ENCODE measurements at places on chromosomes 4 and X. TPM values are rescaled to one million over a fixed set of nuclear protein-coding genes. Genes with fewer than 3 reads are reported as not detected.

DNA sequence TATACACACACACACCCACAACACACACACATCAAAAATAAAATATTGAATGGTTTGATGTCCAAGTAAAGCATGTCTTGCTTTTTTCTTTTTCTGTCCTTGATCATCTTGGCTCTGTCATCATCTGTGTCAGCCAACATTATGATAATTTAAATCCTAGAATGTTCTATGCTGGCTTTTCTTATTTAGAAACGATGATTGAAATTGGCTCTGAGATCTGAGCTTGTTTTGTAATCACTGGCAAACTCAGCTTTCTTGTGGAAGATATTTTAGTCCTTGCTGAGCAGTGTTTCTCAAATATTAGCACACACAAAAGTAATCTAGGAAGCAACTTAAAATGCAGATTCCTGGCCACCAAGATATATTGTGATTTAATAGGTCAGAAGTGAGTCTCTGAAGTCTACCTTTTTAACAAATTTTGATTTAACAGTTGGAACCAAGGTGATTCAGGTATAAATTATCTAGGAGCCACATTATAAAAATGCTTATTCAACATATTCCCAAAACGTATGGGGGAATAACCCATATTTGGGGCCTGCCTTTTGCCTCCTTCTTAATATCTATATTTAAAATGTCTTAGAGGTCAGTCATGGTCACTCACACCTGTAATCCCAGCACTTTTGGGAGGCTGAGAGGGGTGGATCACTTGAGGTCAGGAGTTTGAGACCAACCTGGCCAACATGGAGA is 24.0 kb upstream of the DSPP start:
- no peak for DNase-seq

- no peak for DNase-seq
Measured at GRCh38 chrX:21870494-21870893, 14.7 kb downstream of the YY2 start.

DNA sequence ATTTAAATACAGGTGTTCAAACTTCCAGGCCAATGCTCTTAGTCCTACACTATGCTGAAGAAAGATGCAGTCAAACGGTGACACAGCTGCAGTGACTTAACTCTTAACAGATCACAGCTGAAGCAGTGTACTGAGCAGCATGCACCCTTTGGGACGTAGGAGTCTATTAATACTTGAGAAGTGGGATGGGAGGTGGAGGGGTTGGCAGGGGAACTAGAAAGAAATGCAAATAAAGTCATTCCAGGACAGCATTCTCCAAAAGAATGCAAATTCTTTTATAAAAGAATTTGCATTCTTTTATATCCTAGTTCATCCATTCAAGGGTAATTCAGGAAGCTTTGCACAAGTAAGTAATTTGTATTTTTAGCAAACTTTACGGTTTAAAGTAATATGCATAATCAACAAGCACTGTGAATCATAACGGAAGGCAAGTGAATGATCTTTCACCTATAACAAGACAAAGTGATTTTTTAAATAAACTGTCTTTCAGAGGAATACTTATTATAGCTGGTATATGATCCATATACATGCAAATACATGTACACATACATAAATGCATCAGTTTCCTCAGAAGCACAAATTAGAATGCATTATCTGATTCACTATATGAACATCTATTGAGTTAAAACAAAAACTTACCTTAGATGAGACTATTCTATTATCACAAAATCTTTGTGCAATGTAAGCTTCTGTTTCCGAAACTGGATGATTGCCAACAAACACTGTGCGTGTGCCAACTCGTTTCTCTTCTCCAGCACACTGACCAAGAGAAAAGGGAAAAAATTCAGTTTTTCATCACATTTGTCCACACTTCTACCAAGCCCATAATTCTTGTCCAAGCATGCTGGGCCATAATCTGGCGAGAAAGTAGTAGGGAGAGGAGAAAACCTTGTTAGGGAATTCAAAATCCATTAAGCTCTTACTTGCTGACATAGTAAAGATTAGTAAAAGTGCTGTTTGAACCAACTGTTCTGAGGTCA is 106.5 kb downstream of the ATP11C start:
- DNase-seq, result no peak

DNA sequence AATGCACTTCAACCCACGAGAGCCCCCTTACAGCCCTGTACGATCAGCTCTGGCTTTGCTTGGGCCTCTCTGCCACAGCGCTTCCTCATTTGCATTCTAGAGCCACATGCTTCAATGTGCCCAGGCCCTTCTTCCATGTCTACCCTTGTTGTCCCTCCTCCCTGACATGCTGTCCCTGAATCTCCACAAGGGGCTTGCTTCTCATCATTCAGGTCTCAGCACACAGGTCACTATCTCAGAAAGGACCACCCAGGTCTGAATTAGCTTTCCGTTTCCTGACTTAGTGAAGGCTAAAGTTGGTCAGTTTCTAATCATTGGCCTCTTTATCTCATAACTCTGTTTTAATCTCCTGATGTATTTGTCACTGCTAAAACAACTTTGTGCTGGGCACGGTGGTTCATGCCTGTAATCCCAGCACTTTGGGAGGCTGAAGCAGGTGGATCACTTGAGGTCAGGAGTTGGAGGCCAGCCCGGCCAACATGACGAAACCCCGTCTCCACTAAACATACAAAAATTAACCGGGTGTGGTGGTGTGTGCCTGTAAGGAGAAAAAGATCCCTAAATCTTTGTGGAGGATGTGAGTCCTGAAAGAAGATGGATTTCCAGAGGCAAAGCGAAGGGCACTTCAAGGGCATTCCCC is 17.9 kb upstream of the SLC34A2 start:
- DNase-seq, result no peak

DNA sequence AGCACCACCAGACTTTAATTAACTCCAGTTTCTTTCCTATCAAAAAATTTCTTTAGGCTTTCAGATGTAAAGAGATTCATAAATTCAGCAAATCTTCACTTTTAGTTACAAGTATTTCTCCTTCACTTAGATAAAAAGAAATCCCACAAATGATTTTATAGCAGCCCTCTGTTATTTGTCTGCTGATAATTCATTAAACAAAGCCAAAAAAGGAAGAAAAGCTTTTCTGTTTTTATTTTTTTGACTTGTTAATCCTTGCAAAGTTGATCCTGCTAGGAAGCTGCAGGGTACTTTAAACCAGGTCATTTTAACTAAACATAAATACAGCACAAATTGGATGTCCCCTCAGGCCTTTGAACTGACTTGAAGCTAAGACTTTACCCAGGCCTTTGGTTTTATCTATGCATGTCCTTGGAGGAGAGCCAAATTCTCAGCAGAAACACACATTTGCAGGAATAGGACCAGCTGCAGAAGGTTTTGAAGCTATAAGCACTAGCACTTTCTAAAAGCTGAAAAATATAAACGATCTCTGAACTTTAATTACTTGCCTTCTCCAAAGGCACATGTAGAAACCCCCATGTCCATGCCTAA is 57.5 kb downstream of the PCDH18 start:
- DNase-seq, result peak; percentile 2

- peak; percentile 70 for DNase-seq
Measured at GRCh38 chrX:103343105-103343504, 13.1 kb downstream of the TCEAL7 start.

DNA sequence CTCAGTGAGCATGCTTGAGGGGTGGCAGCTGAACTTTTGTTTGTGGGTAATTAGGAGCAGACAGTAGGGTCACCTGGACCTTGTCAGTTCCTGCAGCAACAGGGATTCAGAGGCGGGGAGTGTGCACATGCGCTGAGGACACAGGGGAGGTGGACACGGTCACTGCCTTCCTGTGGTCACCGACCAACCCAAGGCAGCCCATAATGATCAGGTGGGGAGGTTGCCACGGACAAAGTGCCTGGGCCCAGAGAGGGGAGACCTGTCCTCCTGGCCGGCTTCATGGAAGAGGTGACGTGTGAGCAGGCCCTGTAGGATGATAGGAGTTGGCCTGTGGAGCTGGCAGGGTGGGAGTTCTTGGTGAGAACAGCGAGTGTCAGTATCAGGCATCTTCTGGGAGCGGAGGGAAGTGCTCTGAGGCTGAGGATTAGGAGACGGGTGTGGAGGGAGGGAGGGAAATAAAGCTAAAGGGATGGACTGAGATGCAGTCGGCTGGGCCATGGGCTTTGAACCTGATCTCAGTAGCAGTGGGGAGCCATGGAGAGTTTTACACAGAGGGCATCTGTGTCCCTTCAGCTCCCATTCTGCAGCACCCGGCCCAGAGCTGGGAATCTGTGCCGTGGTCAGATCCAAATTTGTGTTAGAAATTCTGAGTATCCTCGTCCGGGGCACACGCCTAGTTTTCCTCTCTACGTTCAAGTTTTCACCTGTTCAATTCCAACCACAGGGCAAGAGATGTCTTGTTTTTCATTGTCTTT is 100.0 kb downstream of the PSAPL1 start:
- DNase-seq, result no peak

DNA sequence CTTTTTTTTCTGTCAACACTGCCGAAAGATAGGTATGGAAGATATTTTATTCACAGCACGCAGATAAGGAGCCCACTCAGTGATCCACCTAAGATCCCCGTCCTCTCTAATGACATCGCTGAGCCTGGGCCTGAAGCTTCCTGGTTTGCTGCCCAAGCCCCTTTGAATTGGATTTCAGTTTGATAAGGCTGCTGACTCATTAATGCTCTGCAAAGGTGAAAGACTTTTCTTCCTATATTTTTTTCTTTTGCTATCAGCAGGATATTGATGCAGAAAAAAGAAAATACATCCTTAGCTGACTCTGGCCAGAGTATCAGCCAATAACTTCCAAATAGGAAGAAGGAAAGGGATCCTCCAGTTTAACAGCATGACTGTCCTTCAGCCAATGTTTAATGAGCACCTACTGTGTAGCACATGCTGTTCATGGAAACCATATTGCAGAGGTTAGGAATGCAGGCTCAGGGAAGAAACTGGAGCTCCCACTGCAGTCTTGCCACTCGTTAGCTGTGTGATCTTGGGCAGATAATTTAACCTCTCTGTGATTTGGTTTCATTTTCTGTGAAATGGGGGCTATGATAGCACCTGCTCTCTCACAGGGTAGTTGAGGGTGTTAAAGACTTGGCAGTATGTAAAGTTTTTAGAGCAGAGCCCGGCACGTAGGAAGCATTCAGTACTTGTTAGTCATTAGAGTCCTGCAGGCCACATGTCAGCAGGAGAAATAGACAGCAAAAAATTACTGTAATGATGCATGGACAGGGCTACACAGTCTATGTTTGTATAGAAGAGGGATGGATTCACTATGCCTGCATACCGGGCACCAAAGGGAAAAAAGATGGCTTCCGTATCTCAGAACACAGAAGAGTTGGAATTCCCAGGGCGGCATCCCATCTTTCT is 39.3 kb downstream of the EVC start:
- no peak for DNase-seq

GRCh38 chr4:185672618-185673017 is 137.3 kb upstream of the PDLIM3 start:
- no peak for DNase-seq

GRCh38 chr4:81085291-81085690 is 54.8 kb downstream of the BMP3 start:
- DNase-seq, result no peak

- DNase-seq, result no peak
Measured at GRCh38 chr4:112520598-112521122, 4.7 kb upstream of the NEUROG2 start.

- no peak for DNase-seq
Measured at GRCh38 chr4:76641351-76641750, 206.3 kb downstream of the SHROOM3 start.

GRCh38 chr4:119493886-119494285 is 134.7 kb downstream of the PDE5A start:
- no peak for DNase-seq

DNA sequence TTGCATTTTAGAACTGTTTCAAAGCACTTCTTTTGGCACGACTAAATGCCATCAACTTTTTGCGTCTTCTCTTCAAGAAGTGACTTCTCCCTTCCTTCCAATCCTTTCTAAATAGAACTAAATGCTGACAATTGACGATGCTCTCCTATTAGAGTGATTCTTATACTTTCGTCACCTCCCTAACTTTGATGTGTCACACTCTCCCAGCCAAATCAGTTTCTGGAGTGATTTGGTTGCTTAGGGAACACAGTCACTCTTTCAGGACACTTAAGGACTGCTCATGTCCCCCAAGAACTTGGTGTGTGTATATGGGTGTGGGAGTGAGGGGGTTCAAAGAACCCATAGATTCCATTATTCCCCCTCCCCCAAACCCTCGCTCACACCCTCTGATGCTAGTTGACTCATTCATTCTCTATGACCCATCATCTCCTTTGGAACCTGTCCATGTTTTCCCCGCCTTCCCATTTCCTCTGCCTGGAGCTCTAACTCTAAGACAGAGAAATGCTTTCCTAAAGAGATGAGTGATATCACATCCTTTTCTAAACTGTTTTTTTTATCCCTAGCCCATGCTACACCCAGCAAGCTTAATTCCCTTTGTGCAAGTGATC is 26.8 kb upstream of the AREG start:
- peak; percentile 31 for DNase-seq

- no peak for DNase-seq
Measured at GRCh38 chrX:47112316-47112954, 32.1 kb downstream of the NDUFB11 start.

GRCh38 chr4:81648576-81649275 is 177.0 kb upstream of the RASGEF1B start:
- peak; percentile 18 for DNase-seq

- no peak for DNase-seq
Measured at GRCh38 chr4:67151376-67152343, 393.6 kb downstream of the CENPC start.

DNA sequence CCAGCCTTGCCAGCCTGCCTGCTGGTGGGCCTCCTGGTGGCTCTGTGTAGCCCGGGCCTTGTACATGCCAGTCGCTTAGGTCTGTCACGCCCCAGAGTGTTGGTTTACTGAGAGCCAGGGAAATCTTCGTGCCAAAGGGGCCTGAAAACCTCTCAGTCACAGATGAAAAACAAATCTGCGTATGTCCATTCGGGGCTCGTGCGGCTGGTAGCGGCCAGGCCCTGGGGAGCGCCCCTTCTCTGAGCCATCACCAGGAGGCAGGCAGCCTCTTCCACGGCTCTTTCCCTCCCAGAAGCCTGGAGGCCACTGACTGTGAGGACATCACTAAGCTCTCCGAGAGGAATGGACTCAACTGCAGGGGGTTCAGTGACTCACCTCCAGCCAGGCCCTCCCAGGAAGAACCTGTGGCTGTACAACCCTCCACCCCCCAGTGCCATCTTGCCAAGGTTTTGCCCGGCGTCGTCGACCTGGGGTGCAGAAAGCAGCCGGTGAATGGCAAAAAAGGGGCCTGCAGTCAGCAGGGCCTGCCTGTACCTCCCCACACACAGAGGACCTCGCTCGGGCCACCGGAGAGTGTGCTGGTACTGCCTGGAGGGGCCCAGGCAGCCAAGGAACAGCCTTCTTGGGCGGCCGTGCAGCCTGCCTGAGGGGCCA is 162.2 kb downstream of the BCOR start:
- DNase-seq, result no peak

- DNase-seq, result no peak
Measured at GRCh38 chr4:154465085-154465484, 26.5 kb downstream of the DCHS2 start.

- no peak for DNase-seq
Measured at GRCh38 chrX:122517786-122518185, 666.3 kb upstream of the GRIA3 start.

MEPE gene
- not detected for total RNA-seq

LAMTOR3 gene
- 42.4 TPM for total RNA-seq

UCP1 gene
- total RNA-seq, result not detected

MCTS1 gene
- 36.7 TPM for total RNA-seq

ALB gene
- total RNA-seq, result not detected

MAGED4B gene
- 5.4 TPM for total RNA-seq

DUX4 gene
- total RNA-seq, result not detected

CLDN22 gene
- total RNA-seq, result not detected

USP26 gene
- not detected for total RNA-seq

KLB gene
- total RNA-seq, result 0.92 TPM

ANOS1 gene
- total RNA-seq, result 0.14 TPM

CFP gene
- total RNA-seq, result 4.0 TPM

CFAP47 gene
- not detected for total RNA-seq

SULT1B1 gene
- 224 TPM for total RNA-seq

RXFP1 gene
- total RNA-seq, result not detected

CHIC1 gene
- total RNA-seq, result 7.9 TPM

Measured in mucosa of descending colon (tissue), 3 donors.